ENCODE measurements at places on chromosomes 16 and 17.

DNA sequence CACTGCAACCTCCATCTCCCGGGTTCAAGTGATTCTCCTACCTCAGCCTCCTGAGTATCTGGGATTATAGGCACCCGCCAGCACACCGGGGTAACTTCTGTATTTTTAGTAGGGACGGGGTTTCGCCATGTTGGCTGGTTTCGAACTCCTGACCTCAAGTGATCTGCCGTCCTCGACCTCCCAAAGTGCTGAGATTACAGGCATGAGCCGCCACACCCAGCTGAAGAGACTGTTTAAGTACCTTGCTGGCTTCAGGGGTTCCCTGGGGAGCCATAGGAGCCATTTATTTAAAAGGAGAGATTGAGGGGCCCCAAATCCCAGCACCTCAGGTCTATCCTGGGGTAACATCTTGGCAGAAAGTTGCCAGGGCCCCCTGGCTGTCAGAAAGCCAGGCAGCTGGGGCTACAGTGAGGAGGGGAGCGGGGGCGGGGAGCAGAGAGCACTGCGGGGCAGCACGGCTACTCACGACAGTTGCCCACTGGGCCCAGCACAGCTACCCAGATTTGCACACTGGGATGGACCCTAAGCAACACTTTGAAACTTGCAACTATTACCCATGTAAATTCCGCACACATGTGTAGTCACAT lies 1.6 kb downstream of the SNAI3 start:
- no peak overlapping the region for H3K27ac ChIP-seq
- no peak for DNase-seq
- H3K27me3 ChIP-seq: no peaks in the 10 kb centered on the region
- H3K4me1 ChIP-seq: peaks cover 27% of the 10 kb centered on the region
- H3K4me3 ChIP-seq: peak overlapping the region; percentile 74

DNA sequence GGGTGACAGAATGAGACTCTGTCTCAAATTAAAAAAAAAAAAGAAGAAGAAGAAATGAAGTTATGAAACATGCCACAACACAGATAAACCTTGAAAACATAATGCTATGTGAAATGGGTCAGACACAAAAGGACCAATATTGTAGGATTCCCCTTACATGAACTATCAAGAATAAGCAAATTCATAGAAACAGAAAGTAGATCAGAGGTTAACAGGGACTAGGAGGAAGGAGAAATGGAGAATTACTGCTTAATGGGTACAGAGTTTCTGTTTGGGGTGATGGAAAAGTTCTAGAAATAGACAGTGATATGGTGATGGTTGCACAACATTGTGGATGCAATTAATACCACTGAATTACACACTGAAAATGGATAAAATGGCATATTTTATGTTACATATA lies 16.3 kb downstream of the RANBP10 start:
- no peaks in the 10 kb centered on the region for H3K27me3 ChIP-seq
- DNase-seq: no peak
- peaks cover 5% of the 10 kb centered on the region for H3K36me3 ChIP-seq
- H3K4me3 ChIP-seq: no peak overlapping the region
- H3K4me1 ChIP-seq: peaks cover 5% of the 10 kb centered on the region
- H3K27ac ChIP-seq: no peak overlapping the region

DNA sequence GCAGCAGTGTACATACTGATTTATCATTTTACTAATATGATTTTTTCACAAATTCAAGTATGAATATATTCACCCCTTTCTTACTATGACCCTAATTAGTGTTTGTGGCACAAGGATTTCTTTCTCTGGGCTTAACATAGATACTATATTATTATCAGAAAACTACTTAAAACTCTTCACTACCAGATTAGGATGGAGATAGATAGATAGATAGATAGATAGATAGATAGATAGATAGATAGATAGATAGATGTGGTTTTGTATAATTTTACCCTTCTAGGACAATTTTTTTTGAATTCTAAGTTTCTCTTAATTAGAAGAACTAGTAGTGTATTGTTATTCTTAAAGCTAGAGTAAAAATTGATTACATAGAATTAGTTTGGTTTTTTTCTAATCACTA lies 49.6 kb downstream of the VMP1 start:
- H3K36me3 ChIP-seq: peaks cover 68% of the 10 kb centered on the region
- H3K4me1 ChIP-seq: peaks cover 61% of the 10 kb centered on the region
- H3K4me3 ChIP-seq: no peak overlapping the region

DNA sequence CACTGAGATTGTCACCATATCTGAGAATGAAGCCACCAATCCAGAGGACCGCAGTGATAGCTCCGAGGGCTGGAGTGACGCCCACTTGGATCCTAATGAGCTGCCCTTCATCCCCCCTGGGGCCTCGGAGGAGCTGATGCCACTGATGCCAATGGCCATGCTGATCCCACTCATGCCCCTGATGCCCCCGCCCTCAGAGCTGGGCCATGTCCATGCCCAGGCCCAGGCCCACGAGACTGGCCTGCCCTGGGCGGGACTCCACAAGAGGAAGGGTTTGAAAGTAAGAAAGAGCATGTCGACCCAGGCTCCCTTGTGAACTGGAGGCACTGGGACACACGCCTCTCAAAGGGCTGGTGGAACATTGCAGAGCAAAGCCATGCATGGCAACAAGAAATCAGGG lies 2.0 kb downstream of the SPPL2C start:
- peaks cover 9% of the 10 kb centered on the region for H3K27me3 ChIP-seq
- no peak overlapping the region for H3K4me3 ChIP-seq
- no peak for DNase-seq
- no peak overlapping the region for H3K27ac ChIP-seq
- H3K36me3 ChIP-seq: no peaks in the 10 kb centered on the region
- H3K4me1 ChIP-seq: no peaks in the 10 kb centered on the region
